ENCODE measurements at places on chromosomes 5 and 9.

GRCh38 chr5:5191906-5192305, 51.8 kb downstream of the ADAMTS16 start:
- DNase-seq = peak; percentile 41

DNA sequence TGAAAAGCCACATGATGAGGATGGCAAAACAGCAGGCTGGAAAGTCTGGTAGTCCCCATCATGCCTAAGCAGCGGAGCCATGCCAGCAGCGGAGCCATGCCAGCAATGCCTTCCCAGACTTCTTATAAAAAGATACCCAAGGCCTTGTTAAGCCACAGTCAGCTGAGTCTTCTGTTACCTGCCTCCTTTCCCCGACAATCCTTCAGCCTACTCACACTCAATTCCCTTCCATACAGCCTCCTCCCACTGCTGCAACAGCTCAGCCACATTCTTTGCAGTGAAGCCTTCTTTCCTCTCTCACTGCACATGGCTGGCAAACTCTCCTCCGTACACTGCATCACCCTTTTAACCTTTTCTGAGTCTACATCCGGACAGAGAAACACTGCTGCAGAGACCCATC, 114.9 kb downstream of the AUH start:
- no peak for DNase-seq

DNA sequence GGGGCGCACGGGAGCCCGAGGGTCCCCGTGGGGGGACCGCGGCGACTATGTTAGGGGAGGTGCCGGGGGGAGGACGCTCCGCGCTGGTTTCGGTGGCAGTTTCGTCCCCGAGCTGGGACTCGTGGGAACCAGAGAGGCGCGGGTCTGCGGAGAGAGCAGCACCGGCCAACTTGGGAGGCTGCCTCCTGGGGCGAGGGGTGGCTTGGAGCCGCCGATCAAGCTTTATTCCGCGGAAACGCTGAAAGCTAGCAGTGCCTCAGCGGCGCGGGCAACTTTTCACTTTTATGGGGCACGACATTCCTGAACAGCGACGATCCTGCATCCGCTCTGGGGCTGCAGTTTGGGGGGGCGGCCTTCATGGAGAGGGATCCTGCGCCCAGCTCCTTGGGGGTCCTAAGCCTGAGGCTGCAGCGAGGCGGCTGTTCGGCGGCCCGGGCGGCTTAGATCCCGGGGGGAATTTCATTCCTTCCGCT, 369 bp downstream of the OCLN start:
- no peak for DNase-seq

DNA sequence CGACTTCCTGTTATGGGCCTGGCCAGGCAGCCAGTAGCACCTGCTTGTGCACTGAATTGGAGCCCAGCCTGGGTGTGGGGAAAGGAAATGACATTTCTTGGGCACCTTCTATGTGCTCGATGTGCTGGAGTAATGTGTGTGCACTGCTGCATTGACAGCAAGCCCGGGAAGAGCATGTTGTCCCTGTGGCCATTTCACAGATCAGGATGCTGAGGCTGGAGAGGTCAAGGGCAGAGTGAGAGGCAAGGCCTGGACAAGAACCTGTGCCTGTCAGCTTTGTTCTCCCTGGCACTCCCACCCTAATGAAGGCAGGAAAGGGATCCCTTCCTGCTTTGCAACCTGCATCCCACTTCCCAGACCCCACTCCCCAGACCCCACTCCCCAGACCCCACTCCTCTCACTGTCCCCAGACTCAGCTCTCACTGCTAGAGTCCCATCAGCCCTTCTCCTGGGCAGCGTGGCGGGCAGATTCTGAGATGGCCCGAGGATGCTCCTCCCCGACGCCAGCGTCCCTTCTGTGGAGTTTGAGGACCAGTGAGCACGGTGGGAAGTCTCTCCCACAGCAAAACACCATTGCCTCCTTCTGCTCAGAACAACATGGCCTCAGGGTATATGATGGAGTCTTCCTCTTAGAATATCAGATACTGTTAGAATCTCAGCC, 49.6 kb downstream of the BARX1 start:
- no peak for DNase-seq

- DNase-seq = no peak
Observed at GRCh38 chr9:127223266-127223665, 41.3 kb upstream of the GARNL3 start.

DNA sequence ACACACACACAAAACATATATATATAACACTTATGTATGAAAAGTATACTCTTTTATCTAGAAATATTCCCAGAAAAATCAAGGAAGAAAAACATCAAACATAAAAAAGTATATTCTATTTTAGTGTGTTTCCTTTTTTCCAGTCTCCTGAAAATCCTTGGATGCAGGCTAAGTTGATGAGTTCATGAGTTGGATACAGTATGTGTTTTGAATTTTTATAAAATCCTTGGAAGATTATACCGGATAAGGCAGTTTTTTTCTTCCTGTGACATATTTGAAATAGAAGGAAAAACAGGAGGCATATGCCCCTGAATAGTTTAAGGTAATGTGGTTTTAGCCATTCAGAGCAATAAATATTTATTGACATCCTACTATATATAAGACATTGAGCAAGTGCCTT, 203.6 kb downstream of the SNX18 start:
- DNase-seq = no peak

- no peak for DNase-seq
Observed at GRCh38 chr9:70415041-70415440, 584 bp upstream of the KLF9 start.

- no peak for DNase-seq
Observed at GRCh38 chr5:180176191-180176590, 32.8 kb downstream of the RASGEF1C start.

DNA sequence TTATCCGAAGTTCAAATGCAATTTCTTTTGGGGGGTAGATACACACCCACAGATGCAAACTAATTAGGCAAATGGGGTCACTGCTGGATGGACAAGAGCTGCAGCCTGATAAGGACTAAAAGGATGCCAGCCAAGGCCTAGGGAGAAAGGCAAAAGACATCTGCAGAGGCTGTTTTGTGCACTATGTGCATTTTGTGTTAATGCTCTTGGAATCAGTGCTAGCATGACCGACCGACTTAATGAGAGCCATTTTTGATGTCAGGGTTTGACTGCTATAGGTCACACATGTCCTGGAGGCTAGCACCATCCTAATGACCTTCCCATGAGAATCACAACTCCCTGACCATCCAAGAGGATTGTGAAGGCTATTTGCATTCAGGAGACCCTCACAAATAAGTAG, 34.6 kb downstream of the PLAC8L1 start:
- no peak for DNase-seq

GRCh38 chr9:130913599-130914416, 17.2 kb upstream of the QRFP start:
- DNase-seq = no peak

GRCh38 chr5:125700380-125700861, 722.8 kb upstream of the GRAMD2B start:
- peak; percentile 77 for DNase-seq

DNA sequence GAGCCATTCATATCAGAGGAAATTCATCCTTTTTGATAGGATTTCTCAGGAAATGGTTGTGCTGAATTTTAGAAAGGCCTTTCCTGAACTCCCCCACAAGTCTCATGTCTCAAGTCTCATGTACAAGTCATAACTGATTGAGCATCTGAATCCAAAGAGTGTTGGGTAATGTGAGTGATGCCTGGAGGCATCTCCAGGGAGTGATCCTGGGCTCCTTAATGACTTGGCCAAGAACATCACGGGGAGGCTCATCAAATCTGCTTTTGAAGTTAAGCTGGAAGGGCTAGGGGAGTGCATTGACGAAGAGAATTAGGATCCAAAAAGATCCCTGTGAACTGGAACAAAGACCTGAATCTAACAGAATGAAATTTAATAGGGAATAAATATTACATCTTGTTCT, 79.2 kb downstream of the MAST4 start:
- DNase-seq = no peak

DNA sequence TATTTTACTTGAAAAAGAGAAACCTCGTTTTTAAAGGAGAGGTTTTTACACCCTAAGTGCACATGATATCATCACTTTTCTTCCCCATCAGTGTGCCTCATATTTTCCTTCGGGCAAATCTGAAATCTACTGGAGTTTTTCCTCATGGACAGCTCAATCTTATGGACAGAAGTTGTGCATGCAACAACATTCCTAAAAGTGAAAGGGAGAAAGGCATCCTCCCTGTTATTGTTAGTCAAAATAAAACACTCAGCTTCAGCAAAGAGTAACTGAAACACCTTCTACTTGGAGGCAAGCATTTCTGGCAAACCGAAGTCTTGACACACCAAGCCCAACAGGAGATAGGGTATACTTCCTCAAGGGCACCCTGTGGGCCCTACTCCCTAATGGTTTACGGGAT, 217.9 kb downstream of the BNC2 start:
- DNase-seq = no peak

GRCh38 chr5:167869125-167869524, 422.3 kb upstream of the WWC1 start:
- DNase-seq = no peak

GRCh38 chr9:131258698-131259431, 17.4 kb downstream of the FAM78A start:
- no peak for DNase-seq

- DNase-seq = no peak
Observed at GRCh38 chr5:107832746-107833145, 162.0 kb upstream of the EFNA5 start.

DNA sequence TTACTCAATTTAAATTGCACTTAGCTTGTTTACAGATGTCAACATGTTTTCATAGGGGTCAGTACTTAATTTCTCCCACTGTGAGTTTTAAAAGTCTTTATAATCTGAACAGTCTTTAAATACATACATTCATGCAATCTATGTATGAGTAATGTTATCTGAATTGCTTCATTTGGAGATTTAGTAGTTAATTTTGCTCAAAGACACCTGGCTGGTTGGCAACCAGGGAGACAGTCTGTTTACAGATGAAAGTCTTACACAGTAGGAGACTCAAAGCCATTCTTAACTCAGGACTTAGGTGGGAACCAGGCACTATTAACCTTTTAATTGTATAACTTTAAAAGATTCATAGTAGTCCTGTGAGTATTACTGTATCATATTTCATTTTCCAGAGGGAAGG, 29.3 kb downstream of the DAB2 start:
- no peak for DNase-seq

DNA sequence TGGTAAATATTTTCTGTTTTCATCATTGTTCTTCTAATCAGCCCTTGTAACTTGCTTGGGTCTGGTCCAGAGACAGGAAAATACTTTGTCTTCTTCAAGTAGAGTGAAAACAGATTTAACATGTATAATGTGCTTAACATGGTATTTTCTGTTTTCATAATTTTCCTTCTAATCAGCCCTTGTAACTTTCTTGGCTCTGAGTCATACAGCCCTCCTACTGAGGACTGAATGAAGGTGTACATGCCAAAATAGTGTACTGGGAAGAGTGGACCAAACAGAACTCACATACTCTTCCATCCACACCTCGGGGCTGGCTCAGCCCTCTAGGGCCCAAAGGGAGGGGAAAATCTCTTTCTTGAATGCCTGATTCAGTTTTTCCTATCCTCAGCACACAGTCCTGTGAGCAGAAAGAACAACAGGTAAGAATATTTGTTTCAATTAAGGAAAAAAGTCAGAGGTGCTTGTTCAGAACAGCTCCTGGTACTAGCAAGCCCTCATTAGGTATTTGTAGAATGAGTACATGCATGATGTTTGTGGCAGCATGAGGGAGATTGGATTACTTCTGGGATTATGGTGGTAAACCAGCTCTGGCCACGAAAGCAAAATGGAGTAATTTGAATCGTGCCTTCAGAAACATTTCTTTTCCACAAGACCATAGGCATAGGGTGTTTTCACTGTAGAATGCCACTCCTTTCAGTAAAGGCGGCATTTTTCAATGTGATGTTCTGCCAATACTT, 24.2 kb upstream of the MACIR start:
- DNase-seq = no peak

GRCh38 chr9:21993893-21994555, at the start of gene CDKN2A:
CDKN2A (minus strand) TSS chr9:21994392.
- DNase-seq = no peak

GRCh38 chr9:123457583-123457982, 101.6 kb downstream of the CRB2 start:
- no peak for DNase-seq

DNA sequence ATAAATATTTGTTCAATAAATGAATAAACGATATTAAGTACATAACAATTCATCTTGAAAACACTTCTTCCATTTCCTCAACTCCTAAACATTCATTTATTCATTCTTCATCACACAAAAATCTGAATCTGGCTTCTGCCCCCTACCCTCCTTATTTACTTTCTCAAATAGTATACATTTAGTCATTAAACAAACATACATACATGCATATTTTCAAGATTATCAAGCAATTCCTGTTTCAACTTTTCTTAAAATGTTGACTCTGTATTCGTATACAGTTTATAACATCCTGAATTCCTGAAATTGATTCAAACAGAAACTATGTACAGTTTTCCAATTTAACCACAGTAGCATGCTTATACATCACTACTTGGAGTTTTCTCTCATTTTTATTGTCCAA, 129.0 kb downstream of the MUSK start:
- DNase-seq = no peak

- DNase-seq = no peak
Observed at GRCh38 chr5:92401492-92401891, 1018.4 kb upstream of the ARRDC3 start.

DNA sequence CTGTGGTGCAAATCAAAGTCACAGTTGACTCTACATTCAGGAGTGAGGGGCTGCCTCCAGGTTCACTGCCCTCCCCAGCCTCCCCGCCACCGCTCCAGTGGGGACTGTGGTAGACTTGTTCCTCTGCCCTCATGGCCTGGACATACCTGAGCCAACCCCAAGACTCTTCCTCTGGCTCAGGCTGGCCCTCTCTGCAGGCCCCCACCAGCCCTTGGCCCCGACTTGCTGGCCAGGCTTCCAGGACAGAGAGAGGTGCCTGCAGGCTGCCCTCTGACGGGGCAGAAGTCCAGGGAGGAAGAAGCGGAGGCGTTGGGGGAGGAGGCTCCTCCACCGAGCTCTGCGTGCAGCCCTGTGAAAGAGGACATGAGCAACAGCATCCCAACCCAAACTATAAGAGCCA, 2.8 kb upstream of the SARDH start:
- no peak for DNase-seq

DNA sequence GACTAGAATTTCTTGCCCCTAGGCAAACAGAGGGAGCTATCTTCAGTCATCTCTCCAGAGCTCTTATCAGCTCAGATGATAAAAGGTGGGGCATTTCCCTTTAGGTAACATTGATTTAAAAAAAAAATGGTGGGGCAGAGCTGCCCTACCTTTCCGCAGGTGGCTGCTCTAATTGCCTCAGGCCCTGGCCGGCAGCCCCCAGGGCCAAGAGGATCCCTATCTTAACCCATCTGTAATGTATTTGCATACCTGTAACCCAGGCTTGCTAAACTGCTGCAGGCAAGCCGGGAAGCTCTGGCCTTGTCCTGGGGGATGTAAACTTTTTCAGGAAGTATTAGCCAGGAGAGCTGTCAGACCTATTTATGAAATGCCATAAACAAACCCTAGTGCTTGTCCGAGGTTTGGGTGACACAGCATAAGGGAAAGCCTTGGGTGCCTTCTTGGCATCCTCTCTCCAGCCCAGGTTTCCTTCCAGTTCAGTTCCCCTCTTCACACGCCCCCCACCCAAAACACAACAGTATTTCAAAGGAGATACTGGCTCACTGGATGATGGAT, 20.9 kb upstream of the ZSWIM6 start:
- no peak for DNase-seq

GRCh38 chr5:26763215-26763614, 275.2 kb downstream of the CDH9 start:
- DNase-seq = no peak

Measured in RCC 7860 (cell line).